Stimulated activated CD8-positive, alpha-beta memory T cell treated with anti-CD3 and anti-CD28 coated beads, Interleukin-15, amount 100 ng/mL, for 48 hours (primary cell): ENCODE measurements at places on chromosomes 7 and 10.

DNA sequence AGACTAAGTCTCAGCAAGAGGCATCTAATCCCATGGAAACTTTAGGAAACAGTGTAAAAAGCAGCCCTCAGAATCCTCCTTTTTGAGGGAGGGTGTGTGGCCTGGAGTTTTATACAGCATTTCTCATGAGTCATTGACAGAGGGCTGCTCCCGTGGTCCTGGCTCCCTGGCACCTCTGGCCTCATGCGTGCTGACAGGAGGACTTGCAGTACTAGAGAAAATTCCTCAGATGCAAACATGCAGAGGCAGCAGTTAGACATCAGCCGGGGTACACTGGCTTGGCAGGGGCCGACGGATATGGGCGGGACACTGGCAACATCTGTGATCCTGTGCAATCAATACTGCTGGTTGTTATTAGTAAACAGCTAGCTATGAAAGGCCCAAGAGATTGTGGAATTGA lies 925.1 kb upstream of the CELF2 start:
- DNase-seq = no peak

DNA sequence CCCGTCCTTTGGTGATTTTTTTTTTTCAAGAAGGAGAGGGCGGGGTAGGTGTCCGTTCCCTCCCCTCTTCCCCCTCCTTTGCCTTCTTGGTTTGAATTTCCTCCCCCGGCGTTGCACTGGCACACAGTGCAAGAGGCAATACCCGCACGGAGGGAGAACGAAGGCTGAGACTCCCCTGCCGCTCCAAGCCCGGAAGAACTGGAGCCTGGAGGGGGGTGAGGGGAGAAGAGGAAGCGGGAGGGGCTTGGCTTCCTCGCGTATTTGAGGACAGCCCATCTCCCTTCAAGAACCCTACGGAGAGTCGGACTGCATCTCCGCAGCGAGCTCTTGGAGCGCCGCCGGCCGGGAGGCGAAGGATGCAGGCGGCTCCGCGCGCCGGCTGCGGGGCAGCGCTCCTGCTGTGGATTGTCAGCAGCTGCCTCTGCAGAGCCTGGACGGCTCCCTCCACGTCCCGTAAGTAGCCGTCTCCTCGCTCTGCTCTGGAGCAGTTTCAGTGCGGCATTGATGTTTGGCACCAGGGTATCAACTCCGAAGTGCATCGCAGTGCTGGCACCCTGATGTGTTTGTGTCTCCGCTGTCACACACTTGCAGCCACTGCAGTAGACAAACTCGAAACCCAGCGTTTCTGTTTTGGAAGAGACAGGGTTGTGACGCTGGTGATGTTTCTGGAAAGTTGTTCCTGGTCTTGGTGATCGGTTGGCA lies at the start of gene CNTNAP2:
Gene CNTNAP2, plus strand, starts transcription at position 281 of the 702 bp plus-strand sequence. Its CDS starts 76 bp downstream, at position 357.
- DNase-seq = no peak

DNA sequence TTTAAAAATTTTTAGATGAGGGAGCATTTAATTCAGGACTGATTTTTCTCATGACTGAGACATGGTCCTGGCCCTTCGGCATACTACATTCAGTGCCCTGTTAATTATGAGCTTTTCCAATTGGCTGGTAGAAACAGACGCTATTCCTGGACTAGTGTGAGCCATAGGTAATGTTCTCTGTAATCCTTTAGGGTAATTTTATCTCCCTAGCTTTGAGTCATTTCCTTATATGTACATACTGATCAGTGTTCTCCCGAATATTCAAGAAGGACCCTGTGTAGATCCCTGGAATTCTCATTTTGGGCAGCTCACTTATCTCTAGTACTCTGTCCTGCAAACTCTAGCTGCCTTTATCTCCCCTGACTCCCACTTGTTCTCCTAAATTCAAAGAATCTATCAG lies 92.6 kb upstream of the NPY start:
- no peak for DNase-seq

DNA sequence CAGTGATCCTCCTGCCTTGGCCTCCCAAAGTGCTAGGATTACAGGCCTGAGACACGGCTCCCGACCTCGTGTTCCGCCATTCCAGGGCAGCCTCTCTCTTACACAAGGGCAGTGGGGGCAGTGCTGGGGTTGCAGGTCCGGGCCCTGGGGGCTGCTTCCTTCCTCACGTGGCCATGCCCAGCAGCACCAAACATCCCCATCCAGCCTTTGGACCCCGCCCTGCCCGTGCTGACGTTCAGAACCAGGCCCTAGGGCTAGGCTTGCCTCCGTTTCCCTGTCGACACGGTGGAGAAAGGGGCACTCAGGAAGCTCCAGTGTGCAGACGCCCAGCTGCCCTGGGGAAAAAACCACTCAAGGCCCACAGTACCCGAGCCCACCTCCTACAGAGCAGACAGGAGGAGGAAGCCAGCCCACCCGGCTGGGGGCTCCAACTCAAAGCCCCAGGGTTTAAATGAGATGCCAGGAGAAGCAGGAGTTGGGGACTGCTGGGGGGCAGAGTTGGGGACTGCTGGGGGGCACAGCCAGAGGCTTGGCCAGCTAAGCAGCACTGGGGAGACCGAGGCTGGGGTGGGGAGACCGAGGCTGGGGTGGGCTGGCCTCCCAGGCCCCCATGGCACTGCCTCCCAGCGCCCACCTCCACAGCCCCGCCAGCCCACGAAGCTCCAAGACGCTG lies 35.9 kb downstream of the ADAP1 start:
- DNase-seq = no peak

DNA sequence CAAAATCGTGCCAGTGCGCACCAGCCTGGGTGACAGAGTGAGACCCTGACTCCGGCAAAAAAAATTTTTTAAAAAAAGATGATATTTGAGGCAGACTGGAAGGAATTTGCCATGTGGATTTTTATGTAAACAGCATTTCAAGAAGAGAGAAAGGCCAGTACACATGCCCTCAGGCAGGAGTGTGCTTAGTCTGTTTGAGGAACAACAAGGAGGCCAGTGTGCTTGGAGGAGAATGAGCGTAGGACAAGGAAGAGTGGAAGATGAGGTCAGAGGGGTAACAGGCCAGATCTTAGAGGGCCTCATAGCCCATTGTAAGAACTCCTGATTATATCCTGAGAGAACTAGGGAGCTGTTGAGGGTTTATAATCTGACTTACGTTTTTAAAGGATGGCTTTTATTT lies 17.2 kb upstream of the STRIP2 start:
- DNase-seq = no peak

DNA sequence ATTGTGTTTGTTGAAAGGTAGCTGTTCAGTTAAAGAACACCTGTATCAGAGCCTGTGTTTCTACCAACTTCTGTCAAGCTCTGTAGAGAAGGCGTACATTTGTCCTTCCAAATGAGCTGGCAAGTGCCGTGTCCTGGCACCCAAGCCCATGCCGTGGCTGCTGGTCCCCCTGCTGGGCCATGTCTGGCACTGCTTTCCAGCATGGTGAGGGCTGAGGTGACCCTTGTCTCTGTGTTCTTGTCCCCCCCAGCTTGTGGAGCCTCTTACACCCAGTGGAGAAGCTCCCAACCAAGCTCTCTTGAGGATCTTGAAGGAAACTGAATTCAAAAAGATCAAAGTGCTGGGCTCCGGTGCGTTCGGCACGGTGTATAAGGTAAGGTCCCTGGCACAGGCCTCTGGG lies 154.9 kb downstream of the EGFR start:
- no peak for DNase-seq
